Activated CD8-positive, alpha-beta memory T cell treated with anti-CD3 and anti-CD28 coated beads for 48 hours (primary cell): ENCODE measurements at places on chromosomes 11 and 22.

- DNase-seq: no peak
Observed at GRCh38 chr11:26095340-26095739, 236.6 kb upstream of the ANO3 start.

DNA sequence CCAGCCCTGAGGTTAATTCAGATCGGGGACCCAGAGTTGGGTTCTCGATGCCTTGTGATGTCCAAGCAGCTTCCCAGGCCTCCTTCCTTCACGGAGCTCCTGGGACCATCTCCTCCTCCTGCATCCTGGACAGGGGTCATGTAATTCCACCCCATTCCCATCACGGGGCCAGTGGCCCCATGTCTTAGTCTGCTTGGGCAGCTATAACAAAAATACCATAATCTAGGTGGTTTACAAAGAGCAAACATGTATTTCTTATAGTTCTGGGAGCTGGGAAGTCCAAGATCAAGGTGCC, 41.7 kb upstream of the PRDM11 start:
- DNase-seq: no peak

GRCh38 chr22:35452351-35452781, 52.4 kb downstream of the MCM5 start:
- DNase-seq: no peak

- no peak for DNase-seq
Observed at GRCh38 chr11:20042045-20042639, 118.1 kb downstream of the DBX1 start.

- DNase-seq: no peak
Observed at GRCh38 chr11:121458551-121458950, 5.8 kb upstream of the SORL1-AS1 start.

DNA sequence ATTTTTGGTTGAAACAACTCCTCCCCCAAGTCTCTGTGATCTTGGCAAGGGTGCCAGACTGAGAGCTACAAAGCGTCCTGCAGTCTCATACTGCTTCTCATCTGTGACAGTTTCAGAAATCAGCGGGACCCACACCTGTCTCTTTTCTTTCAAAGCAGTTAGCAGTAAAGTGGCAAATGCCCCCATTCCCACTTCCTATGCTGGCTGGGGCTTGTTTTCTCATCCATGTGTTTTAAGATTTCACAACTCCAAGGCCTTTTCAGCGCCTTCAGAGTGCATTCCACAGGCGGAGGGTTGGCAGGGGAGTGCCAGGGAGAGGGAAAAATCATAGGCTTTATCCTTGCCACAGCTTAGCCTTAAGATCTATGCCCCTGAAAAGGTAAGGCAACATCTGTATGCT, 493.5 kb downstream of the OPCML start:
- DNase-seq: no peak

GRCh38 chr11:115377882-115378296, 126.3 kb downstream of the CADM1 start:
- no peak for DNase-seq

- DNase-seq: no peak
Observed at GRCh38 chr22:43319661-43320486, 23.3 kb downstream of the SCUBE1 start.

GRCh38 chr11:47887910-47888569, 39.9 kb upstream of the NUP160 start:
- DNase-seq: no peak

DNA sequence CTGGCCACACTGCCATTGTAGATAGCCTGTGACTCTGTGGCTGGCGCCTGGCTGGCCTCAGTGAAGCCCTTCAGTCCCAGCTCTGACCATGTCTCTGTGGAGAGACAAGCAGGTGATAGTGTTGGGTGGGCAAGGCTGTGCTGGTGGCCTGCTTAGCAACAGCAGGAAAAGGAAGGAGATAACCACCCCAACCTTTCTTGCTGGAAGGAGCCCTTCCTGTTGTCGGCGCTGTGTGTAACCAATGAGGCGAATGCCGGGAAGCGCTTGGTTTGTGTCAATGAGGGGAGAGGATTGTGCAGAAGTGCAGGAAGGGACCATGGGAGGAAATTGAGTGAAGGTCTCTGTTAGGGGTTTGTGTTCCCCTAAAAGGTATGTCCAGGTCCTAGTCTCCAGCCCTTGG, 27.3 kb downstream of the PARVB start:
- no peak for DNase-seq

DNA sequence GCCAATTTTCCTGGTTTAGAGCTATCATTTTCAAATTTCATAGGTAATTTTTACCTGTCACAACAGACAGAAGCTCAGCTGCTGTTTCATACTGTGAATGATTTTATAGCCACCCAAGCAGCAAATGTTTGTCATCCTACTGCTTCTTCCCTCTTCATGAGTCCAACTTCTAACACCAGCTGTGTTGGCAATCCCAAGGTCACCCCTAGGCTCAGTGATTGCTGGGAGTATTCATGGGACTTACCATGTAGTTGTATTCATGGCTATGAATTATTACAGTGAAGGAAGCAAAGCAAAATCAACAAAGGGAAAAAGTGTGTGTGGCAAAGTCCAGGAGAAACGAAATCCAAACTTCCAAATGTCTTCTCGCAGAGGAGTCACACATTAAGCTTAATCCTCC, 28.5 kb downstream of the CUL5 start:
- DNase-seq: no peak

DNA sequence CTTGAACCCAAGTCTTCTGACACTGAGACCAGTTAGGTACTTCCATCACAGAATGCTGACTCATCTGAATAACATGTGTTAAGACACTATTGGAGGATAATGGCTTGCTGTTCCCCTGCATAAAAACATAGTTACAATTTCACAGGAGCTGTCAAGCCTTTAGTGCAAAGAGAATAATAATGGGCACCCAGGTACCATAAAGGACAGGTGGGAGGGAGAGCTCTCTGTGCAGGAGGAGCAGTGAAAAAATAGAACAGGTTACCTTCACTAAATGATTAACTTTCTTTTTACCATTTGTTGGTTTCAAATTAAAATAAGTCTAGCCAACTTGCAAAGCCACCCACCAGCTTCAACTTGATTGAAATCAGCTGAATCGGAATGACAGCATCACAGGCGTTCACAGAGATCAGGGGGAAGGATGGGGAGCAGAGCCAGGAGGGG, 173.2 kb downstream of the DSCAML1 start:
- no peak for DNase-seq

- DNase-seq: no peak
Observed at GRCh38 chr11:59787816-59788215, 22.8 kb downstream of the MRPL16 start.

- DNase-seq: no peak
Observed at GRCh38 chr11:10927538-10927937, 69.7 kb upstream of the ZBED5 start.

GRCh38 chr22:47390026-47390970, 627.8 kb downstream of the TBC1D22A start:
- no peak for DNase-seq

DNA sequence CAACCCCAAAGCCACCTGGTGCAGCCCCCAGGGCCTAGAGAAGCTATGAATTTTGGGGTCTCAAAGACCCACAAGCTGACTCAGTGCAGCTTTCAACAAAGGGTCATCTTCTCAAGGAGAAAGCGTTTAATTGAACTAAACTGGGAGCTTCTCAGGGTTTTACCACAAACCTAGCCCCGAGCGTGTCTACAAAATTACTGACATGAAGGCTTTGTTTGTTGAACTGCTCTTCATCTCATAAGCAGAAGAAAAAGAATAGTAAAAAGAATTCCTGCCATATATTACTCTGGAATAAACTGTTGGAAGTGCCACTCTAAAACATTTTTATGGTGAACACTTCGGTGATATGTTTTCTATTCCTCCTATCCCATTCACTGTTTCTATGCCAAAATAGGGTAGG, 50.8 kb upstream of the INCENP start:
- DNase-seq: no peak

DNA sequence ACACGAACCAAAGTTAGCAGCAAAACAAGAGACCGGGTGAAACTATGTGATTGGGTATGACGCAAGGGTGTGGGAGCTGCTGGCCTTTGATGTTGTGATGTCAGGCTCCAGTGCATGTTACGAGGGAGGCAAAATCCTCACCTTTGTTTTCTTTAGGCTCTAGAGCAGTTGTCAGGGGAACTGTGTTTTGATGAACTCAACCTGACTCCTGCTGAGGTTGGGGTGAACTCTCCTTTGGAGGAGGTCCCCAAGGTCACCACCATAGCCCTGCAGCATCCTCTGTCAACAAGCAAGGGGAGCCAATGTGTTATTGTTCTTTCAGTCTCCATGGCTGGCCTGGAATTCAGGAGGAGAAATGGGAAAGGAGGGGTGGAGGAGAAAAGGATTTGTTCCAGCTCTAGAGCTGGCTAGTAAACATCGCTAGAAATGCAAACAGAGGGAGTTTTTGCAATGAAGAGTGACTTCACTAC, 33.8 kb downstream of the RASSF10 start:
- no peak for DNase-seq

- no peak for DNase-seq
Observed at GRCh38 chr11:112229746-112230433, 3.7 kb downstream of the PTS start.

GRCh38 chr11:29564486-29564885, 452.3 kb downstream of the KCNA4 start:
- no peak for DNase-seq

DNA sequence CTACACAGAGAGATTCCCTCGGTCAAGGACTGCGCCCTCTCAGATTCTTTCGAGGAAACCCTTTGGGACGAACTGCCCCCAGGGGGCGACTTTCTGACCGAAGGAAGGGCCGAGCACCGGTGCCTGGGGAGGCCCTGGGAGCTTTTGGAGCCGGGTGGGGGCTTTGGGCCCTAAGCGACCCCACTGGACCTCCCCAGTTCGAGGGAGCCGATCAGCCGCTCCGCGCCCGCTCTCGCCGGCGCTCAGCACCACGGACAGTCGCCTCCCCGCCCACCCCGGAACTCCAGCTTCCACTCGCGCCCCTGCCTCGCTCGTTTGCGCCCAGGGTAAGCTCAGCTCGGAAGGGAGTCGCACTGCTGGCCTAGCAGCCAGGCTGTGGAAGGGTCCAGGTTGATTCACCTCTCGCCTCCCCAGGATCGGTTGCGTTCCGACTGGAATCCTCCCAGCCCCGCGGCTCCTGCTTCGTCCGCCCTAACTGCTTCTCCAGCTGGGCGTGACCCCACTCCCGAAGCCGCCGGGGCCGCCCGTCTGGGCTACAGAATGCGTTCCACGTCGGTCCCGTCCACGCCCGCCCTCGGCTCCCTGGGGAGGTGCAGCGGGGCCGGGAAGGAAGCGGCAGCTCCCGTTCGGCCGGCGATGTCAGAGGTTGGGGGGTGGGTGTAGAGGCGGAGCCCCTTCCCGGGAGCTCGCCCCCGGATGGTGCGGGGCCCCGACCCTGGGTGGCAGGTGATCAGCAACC, 428 bp downstream of the SCN3B start:
- peak; percentile 4 for DNase-seq

DNA sequence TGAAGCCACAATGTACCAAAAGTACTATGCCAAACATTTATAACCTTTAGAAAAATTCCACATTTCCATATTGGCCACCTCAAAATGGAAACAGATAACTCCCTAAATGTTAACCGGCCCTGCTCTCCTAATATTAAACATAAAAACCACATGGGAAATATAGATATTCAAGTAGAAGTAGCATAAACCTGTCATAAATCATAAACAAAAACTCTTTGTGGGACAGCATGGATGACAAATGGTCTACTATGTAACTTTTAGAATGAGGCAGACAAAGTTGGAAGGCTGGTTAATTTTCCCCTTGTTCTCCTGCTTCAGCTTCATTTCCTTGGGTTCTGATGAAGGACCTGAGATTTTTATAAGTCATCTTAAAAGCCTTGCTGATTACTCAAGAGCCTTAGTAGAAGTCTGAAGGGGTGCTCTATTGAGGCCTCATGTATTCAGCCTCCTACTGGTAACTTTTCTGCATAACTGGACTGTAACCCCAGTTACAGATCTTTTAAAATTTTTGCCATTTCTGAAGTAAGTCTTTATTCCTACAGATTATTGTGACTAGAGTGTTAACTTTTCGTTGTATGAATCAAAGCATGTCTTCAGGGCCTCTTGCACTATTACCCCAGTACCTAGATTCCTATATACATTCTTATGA, 116.4 kb downstream of the STIM1 start:
- no peak for DNase-seq

DNA sequence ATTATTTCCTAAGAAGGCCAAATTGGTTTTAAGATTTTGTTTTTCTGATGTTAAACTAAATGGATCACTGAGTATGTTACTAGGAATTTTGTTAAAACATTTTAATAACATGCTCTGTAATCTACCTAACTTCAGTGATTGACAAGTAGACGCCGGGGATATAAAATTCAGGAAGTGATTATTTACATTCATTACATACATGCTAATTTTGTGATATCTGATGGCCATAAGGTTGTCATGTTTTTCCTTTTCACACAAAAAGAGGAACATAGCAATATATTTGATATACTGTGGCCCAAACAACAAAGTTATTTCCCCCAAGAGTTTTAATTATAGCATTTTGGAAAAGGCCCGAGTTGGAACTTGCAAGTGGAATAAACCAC, 12.1 kb downstream of the SCUBE1 start:
- no peak for DNase-seq

DNA sequence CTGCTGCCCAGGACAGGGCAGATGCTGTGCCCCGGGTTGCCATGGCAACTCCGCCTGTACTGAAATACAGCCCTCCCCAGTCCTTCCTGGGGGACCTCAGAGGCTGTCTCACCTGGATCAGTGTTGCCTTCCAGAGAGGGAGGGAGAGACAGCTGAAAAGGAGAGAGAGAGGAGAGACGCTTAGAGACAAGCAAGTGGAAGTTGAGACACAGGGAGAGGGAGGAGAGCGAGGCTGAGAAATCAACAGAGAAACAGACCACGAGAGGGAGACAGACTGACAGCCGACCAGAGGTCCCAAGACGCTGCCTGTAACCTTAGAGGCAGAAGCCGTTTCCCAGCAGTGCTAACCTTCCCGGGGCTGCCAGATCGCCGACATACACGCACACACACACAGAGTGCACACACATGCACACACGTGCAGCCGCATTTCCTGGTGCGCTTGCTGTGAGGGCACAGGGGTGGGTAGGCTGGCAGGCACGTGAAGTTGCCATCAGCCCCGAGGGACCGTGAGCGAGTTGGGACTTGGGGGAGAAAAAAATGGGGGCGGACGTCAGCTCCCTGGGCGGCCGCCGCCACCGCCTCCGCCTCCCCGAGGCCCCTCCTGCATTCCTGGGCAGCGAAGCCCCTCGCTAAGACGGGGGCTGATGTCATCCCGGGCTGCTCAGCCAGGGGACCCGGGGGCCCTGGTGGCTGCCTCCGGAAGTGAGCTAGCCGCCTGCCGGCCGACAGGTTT, 88.6 kb upstream of the CRYBB3 start:
- peak; percentile 13 for DNase-seq

- DNase-seq: no peak
Observed at GRCh38 chr22:46352691-46353386, 17.3 kb downstream of the TRMU start.
